Stimulated activated CD8-positive, alpha-beta memory T cell treated with anti-CD3 and anti-CD28 coated beads, Interleukin-4, amount 100 ng/mL, for 1 hour (primary cell): ENCODE measurements at places on chromosomes 7 and 10.

GRCh38 chr7:55006499-55006898 is 12.3 kb upstream of the EGFR start:
- DNase-seq, result no peak

DNA sequence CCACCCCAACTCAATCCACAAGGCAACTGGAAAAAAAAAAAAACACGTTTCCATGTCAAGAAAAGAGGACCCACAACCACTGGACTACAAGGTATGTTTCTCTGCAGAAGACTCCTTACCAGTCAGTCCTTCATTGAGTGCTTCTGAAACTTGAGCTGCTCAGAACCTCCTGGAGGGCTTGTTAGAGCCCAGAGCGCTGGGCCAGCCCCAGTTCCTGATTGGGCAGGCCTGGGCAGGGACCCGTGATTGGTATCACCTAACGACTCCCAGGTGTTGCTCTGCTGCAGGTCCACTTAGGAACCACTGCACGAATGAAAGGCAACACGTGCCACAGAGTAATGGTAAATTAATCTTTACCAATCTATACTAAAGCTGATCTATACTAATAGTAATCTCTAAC is 473 bp upstream of the CCDC201 start:
- no peak for DNase-seq

- no peak for DNase-seq
These were observed 17.2 kb downstream of the AP5Z1 start for GRCh38 chr7:4792537-4793126.

GRCh38 chr7:149881328-149882247 is 7.8 kb downstream of the ATP6V0E2 start:
- DNase-seq, result no peak

DNA sequence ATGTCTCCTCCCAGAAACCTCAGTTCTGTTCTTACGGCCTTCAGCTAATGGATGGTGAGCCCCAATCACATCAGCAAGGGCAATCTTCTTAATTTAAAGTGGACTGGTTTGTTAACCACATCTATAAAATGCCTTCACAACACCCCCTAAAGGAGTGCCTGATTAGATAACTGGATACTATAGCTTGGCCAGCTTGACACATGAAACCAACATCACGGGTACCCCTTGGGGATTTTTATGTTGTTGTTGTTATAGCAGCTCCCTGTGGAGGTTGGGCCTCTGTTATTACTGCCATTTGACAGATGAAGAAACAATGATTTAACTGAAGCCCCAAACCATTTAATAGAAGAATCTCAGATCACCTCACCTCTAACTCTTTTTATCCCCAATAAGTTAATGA is 26.8 kb downstream of the STRA8 start:
- DNase-seq, result no peak

DNA sequence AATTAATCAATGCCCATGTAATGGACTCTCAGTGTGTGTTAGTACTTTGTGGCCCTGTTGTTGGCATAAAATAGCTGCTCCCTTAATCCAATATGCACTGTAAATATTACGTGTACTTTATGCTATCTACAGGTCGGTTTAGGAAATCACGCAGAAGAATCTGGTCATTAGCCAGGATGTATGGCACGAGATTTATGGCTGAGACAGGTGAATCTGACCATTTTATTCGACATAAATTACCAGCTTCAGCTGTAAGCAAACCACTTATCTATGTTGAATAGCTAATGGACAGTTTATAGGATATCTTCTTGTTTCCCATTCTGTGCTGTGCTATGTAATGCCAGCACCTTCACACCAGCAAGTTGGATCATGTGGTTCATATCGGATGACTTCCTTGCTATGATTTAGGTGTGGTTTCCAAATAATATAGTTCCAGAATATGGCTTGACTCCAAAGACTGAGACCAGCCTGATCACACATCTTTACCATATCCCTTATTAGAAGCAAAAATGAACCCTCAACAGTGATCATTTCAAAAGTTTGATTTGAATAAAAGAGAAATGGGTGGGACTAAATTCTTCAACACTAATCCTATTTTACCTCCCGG is 301.4 kb downstream of the AHR start:
- DNase-seq, result no peak

- no peak for DNase-seq
These were observed 387.0 kb upstream of the SEMA3D start for GRCh38 chr7:85573844-85574243.

- DNase-seq, result no peak
These were observed 474.5 kb upstream of the PODXL start for GRCh38 chr7:132030883-132031282.

DNA sequence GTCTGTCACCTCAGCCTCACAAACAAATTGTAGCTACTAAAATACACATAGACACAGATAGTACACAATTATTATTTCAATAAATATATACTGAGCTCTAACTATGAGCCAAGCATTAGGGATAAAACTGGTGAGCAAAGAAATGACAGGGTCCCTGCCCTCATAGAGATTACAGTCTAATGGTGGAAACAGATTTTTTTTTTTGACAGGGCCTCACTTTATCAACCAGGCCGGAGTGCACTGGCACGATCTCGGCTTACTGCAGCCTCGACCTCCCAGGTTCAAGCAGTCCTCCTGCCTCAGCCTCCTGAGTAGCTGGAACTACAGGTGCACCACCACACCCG is 695 bp upstream of the RBM28 start:
- DNase-seq, result no peak

GRCh38 chr10:61125560-61126170 is 181.7 kb upstream of the RHOBTB1 start:
- DNase-seq, result no peak

DNA sequence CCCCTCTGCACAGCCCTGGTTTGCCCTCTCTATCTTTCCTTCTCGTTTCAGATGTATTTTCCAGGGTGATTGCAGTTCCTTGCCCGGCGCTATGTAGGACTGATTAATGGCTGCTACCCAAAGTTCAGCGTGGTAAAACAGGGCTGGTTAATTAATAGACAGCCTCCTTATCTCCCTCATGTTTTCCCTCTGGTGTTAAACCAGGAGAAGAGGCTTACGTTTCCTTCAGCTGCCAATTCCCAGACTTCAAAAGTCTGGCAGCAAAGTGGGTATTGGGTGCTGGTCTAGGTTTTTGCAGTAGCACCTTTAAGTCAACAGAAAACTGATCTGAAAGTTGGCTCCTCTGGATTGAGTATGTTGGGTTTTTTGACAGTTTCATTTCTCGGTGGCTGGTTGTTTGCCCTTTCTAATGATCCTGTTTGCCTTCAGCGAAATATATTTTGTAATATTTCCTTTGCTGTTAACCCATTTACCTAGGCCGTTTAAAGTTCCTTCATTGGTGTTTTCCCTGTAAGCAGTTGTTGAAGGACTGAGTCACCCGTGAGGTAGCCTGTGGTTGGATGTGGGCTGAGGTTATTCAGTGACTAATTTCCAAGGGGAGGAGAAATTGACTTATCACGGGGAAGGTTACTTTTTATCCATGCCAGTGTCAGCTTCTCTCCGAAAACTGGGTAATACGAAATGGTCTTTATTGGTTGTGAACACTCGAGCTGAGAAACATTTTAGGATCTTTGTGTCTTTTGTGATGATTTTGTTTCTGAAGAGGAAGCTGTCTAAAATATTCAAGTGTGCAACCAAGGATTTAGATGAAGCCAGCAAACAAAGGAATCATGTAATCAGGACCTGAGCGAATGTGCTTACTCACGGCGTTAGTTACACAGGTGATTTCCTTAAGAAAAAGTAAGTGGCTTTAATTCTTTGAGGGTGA is 257.2 kb downstream of the KIAA1217 start:
- DNase-seq, result no peak

GRCh38 chr7:8881916-8882315 is 448.5 kb downstream of the NXPH1 start:
- no peak for DNase-seq
